Heart right ventricle (tissue), 16 donors: ENCODE measurements at places on chromosomes 5 and 9. TPM values are rescaled to one million over a fixed set of nuclear protein-coding genes. Genes with fewer than 3 reads are reported as not detected.

- H3K4me3 ChIP-seq: no peak overlapping the region
- DNase-seq: no peak
- H3K27me3 ChIP-seq: no peaks in the 10 kb centered on the region
- no peak overlapping the region for H3K27ac ChIP-seq
- H3K36me3 ChIP-seq: no peaks in the 10 kb centered on the region
- no peaks in the 10 kb centered on the region for H3K4me1 ChIP-seq
Observed at GRCh38 chr9:94852373-94852772, 125.9 kb downstream of the AOPEP start.

DNA sequence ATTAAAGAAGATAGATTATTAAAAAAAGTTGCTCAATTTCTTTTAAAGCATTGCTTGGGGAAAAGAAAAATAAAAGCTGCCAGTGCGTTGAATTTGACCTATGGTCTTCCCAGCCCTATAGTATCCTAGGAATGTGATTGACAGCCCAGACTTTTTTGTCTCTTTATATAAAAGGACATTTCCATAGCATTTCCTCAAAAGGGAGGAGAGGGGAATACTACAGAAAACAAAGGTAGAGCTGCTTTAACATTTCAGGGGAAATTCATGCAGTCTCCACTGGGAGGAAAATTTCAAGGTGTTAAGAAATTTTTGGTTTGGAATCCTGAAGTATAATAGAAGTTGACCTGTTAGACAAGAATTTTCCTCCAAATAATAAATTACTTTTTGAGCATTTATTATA is 17.9 kb upstream of the GPR151 start:
- H3K4me3 ChIP-seq: no peak overlapping the region
- H3K36me3 ChIP-seq: no peaks in the 10 kb centered on the region
- H3K27ac ChIP-seq: no peak overlapping the region
- no peaks in the 10 kb centered on the region for H3K27me3 ChIP-seq
- no peaks in the 10 kb centered on the region for H3K4me1 ChIP-seq

DNA sequence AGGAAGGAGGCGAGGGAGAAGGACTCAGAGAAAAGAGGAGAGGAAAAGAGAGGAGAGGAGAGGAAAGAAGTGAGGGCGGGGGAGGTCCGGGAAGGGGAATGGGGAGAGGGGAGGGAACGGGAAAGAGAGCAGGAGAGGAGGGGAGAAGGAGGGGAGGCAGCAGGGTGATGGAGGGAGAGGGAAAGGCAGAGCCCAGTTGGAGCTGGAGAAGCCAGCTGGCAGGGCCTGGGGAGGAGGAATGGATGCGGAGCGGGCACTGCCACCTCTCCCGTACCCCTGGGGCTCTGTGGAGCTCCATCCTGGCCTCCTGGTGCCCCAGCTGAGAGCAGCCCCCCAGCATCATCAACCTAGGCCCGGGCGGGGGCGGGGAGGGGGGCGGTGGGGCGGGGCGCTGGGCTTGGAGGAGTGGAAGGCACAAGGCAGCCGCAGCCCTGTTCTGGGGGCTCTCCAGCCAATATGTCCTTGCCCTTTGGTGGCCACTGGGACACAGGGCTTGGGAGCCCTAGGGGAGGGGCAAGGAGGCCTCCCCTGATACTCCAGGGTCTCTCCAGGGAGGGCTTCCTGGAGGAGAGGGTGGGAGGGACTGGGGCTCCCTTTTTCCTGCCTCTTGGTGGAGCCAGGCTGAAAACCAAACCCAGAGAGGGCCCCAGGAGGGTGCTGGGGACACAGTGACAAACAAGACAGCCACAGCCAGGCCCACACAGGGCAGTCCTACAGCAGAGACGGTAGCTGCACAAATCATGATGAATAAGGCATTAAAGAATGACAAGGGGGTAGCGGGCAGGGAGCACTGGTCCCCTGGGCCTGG is 123.7 kb downstream of the C9orf50 start:
- H3K4me1 ChIP-seq: peaks cover 83% of the 10 kb centered on the region
- H3K27ac ChIP-seq: peak overlapping the region; percentile 92
- no peaks in the 10 kb centered on the region for H3K27me3 ChIP-seq
- H3K4me3 ChIP-seq: peak overlapping the region; percentile 50

DNA sequence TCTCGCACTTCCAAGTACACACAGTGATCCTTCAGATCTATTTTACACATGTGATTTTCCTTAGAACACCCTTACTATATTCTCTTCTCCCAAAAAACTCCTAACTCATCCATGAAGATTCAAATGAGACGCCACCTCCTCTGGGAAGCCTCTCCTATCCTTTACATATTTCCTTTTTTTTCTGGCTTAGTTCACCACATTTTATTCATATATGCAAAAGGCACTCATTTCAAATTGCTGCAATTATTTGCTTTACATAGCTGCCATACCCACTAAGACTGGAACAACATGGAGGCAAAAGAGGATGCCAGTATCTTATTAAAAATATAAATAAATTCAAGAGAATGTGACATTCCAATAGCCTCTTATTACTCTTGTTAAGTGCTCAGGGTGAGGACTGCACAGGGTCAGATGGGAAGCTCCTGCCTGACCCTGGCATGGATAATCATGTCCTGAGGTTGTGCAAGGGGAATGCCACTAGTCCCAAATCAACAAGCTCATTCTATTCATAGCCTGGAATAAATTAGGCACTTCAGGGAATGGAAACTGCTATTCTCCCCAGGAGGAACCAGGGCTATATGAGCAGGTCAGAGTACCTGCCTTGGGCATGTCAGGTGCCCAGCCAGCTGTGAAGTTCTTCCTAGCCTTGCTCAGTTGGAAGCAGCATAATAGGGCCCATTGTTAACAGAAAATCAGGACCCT is 262.9 kb downstream of the FBXL17 start:
- H3K4me1 ChIP-seq: peaks cover 10% of the 10 kb centered on the region

DNA sequence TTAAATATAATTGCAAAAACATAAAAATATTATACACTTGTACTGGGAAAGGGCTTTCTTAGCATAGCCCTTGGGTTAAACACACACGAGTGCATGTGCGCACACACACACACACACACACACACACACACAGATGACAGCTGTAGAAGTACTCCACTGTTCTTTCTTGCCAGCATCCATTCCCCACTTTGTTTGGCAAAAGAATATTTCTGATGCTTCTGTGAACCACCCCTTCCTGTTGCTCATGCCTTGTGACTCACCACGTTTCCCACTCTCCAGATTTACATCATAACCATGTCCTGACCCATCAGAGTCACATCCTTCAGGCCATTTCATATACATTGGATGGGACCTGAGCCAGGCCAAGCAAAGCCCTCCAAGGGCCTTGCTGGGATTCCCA is 280.1 kb downstream of the DNAH5 start:
- no peak overlapping the region for H3K4me3 ChIP-seq
- no peaks in the 10 kb centered on the region for H3K27me3 ChIP-seq
- no peaks in the 10 kb centered on the region for H3K36me3 ChIP-seq
- H3K27ac ChIP-seq: no peak overlapping the region
- no peaks in the 10 kb centered on the region for H3K4me1 ChIP-seq

DNA sequence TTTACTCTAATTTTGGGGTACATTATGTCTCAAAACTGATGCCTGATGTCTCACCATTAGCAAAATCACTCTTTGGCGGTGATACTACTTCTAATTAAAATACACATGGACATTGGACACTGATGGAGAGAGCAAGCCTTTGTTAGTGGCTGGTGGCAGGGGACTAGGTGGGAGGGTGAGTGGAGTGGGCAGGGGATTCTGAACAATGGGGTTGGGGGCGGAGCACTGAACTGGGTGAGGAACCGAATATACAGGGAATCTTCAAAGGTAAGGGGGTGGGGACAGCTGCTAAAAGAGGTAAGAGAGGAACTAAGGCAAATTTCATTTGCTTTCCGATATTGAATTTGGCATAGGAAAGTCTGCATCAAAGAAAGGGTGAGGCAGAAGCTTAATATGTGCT is 88.8 kb downstream of the CARTPT start:
- no peaks in the 10 kb centered on the region for H3K27me3 ChIP-seq
- no peak overlapping the region for H3K4me3 ChIP-seq
- no peak for DNase-seq
- H3K4me1 ChIP-seq: peaks cover 10% of the 10 kb centered on the region
- no peaks in the 10 kb centered on the region for H3K36me3 ChIP-seq
- no peak overlapping the region for H3K27ac ChIP-seq

- DNase-seq: no peak
- H3K27me3 ChIP-seq: no peaks in the 10 kb centered on the region
- H3K4me1 ChIP-seq: peaks cover 14% of the 10 kb centered on the region
- no peak overlapping the region for H3K4me3 ChIP-seq
Observed at GRCh38 chr5:132099076-132099748, 25.6 kb downstream of the CSF2 start.

DNA sequence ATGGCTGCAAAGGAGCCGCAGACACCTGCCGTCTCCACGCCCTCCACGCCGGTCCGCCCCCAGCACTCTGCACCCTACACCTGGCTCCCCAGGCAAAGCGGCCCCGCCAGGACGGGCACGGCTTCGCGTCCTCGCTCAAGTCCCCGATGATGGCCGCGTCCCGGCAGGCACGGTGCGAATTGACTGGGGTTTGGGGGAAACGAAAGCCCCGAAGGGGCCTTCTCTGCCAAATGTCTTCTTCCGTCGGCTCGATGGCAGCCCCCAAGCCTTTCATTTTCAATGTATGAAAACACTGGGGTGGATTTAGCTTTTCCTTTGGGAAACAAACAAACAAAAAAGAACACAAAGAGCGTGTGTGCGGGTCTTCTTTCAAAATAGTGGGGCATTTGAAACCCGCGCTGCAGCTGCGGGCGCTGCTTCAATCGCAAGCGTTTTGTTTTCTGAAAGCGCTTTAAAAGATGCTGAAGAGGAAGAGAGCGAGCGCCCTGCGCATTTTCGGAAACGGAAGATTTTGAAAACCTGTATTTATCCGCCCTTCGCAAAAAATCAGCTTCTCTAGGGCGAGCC is 160.0 kb downstream of the RMI1 start:
- no peaks in the 10 kb centered on the region for H3K27me3 ChIP-seq
- peak overlapping the region; percentile 24 for H3K4me3 ChIP-seq
- H3K27ac ChIP-seq: no peak overlapping the region
- no peaks in the 10 kb centered on the region for H3K36me3 ChIP-seq
- no peaks in the 10 kb centered on the region for H3K4me1 ChIP-seq
- peak; percentile 21 for DNase-seq

GRCh38 chr5:6202149-6202967 is 176.0 kb downstream of the MED10 start:
- no peaks in the 10 kb centered on the region for H3K4me1 ChIP-seq
- no peaks in the 10 kb centered on the region for H3K36me3 ChIP-seq
- no peak overlapping the region for H3K4me3 ChIP-seq

DNA sequence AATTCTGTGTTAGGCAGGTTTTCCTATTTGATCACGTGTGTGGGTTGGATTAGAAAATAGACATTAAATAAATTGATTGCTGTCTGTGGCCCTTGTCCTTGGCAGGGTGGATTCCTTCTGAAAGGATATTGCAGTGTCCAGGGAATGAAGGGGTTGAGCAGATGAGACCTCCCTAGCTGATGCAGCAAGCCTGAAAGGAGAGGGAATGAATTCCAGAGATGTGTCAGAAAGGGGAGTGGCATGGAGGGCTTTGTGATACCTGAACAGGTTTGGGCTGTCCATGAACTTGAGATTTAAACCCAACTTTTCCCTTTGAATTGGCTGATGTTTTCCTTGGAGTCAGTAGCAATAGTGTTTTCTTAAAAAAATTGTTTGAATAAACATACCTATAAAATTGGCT is 66.8 kb downstream of the ADCY2 start:
- no peak overlapping the region for H3K27ac ChIP-seq
- H3K4me3 ChIP-seq: no peak overlapping the region
- H3K27me3 ChIP-seq: no peaks in the 10 kb centered on the region
- no peaks in the 10 kb centered on the region for H3K4me1 ChIP-seq
- DNase-seq: no peak
- no peaks in the 10 kb centered on the region for H3K36me3 ChIP-seq

- H3K36me3 ChIP-seq: no peaks in the 10 kb centered on the region
- no peak overlapping the region for H3K27ac ChIP-seq
- no peak for DNase-seq
- H3K27me3 ChIP-seq: no peaks in the 10 kb centered on the region
Observed at GRCh38 chr5:50947906-50948683, 281.7 kb downstream of the PARP8 start.

DNA sequence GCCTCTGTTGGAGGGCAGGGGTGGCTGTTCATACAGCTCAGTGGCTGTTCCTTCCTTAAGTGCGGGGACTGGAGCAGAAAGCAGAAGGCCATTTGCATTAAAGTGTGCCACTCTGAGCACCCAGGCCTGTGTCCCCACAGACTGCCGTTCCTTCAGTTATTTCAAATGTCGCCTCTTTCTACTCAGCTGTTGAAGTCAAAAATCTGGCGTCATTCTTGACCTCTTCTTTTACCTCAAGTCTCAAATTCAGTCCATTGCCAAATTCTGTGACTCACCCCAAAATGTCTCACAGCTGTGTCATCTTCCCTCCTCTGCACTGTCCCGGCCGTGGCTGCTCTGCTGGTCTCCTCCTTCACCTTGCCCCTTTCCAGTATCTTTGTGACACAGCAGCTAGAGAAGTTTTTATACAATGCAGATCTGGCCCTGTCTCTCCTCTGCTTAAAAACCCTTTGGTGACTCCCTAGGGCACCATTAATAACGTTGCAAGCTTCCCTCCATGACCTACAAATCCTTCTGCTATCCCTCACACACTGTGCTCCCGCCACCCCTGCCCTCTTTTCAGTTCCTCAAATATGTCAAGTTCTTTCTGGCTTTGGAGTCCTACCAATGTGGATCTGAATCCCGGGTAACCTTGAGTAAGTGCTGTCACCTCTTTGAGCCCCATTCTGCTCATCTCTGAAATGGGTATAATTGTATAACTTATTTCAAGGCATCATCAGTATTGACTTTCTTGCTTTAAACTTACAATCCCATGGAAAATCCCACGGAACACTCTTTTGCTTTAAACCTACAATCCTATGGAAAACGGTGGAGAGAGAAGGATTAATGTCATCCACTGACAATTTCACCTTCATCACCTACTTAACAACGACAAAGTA is 98.3 kb upstream of the BOD1 start:
- no peaks in the 10 kb centered on the region for H3K27me3 ChIP-seq
- peaks cover 17% of the 10 kb centered on the region for H3K4me1 ChIP-seq
- no peak overlapping the region for H3K4me3 ChIP-seq
- no peaks in the 10 kb centered on the region for H3K36me3 ChIP-seq
- DNase-seq: no peak

GRCh38 chr9:4743131-4743875 is 2.3 kb upstream of the AK3 start:
- H3K27me3 ChIP-seq: no peaks in the 10 kb centered on the region
- H3K27ac ChIP-seq: peak overlapping the region; percentile 67
- DNase-seq: no peak
- H3K4me1 ChIP-seq: peaks cover 19% of the 10 kb centered on the region
- H3K36me3 ChIP-seq: no peaks in the 10 kb centered on the region

GRCh38 chr9:117970276-117971050 is 266.3 kb downstream of the TLR4 start:
- no peaks in the 10 kb centered on the region for H3K4me1 ChIP-seq
- H3K4me3 ChIP-seq: no peak overlapping the region
- no peaks in the 10 kb centered on the region for H3K36me3 ChIP-seq
- no peak for DNase-seq
- H3K27ac ChIP-seq: no peak overlapping the region
- H3K27me3 ChIP-seq: no peaks in the 10 kb centered on the region

GRCh38 chr5:161403996-161404395 is 142.5 kb downstream of the GABRB2 start:
- no peak overlapping the region for H3K4me3 ChIP-seq
- no peaks in the 10 kb centered on the region for H3K36me3 ChIP-seq
- no peaks in the 10 kb centered on the region for H3K4me1 ChIP-seq
- H3K27me3 ChIP-seq: no peaks in the 10 kb centered on the region
- no peak overlapping the region for H3K27ac ChIP-seq
- no peak for DNase-seq

GRCh38 chr5:68215898-68216244 is 315 bp downstream of the PIK3R1 start:
- no peaks in the 10 kb centered on the region for H3K36me3 ChIP-seq
- DNase-seq: no peak
- H3K4me1 ChIP-seq: peaks cover 46% of the 10 kb centered on the region
- peak overlapping the region; percentile 99 for H3K27ac ChIP-seq
- peak overlapping the region; percentile 97 for H3K4me3 ChIP-seq

The LCN10 gene
- 28.7 TPM for total RNA-seq
